ENCODE measurements at places on chromosomes 7 and 10. TPM values are rescaled to one million over a fixed set of nuclear protein-coding genes. Genes with fewer than 3 reads are reported as not detected.

- no peak for DNase-seq
Observed at GRCh38 chr10:96276831-96277230, 5.5 kb upstream of the BLNK start.

DNA sequence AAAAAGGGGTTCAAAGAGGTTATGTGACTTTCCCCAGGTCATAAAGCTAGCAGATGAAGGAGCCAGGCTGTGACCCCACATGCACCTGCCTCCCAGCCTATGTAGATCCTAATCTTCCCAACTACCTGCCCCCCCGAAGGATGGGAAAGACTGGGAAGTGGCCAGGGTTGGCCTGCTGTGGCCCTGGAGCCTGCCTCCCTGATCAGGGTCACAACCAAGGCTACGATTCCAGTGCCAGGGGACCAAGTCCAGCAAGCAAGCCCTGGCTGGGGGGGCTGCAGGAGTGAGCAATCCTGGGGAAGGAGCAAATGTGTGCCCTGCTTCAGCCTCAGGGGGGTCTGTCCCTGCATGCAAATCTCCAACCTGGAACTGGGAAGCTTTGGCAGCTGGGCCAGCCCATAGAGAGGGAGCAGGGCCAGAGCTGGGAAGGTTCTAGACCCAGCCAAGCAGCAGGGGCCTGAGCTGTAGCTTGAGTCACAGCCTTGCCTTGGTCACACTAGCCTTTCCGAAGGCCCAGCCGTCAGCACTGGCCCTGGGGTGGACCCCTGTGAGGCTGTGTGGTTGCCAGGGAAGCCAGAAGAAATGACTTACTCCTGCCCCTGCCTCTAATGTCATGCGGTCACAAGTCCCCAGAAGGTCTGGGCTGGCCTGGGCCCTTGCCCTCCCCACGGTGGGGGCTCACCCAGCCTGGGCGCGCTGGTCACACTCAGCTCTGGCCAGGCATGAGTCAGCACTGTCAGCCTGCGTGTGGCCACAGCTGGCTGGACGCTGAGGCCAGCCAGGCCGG is 96.4 kb upstream of the ZMIZ1 start:
- peak; percentile 67 for DNase-seq

The PRLHR gene
- total RNA-seq: not detected

The KIFBP gene
- total RNA-seq: 36.7 TPM

- no peak for DNase-seq
Observed at GRCh38 chr7:81244224-81244623, 325.4 kb upstream of the SEMA3C start.

GRCh38 chr7:71521506-71521905 is 389.6 kb downstream of the GALNT17 start:
- no peak for DNase-seq

- DNase-seq: no peak
Observed at GRCh38 chr10:49396666-49396999, 744 bp upstream of the DRGX start.

DNA sequence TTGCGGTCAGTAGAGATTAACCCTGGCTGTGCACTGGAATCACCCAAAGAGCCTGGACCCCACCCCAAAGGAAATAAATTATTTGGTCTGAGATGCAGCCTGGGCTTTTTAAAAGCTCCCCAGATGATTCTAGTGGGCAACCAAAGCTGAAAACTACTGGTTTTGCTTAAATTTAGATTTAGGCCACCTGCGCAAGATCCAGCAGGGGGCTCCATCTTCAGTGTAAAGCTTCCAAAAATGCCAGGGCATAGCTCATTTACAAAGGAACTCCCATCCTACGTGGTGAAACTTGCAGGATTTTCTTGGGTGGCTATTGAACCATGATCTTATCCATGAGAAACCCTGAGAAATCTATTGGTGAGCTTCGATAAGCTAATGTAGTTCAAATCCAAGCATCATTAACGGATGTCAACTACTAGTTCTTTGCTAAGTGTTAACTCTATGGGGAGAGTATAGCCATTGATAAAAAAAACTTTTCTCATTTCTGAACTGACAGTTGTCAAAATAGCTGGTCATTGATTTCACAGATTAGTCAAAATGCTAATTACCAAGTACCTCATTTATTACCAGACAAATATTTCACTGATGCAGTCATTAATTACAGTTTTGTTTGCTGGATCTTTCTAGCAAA is 315.3 kb downstream of the LHFPL3 start:
- DNase-seq: peak; percentile 3

DNA sequence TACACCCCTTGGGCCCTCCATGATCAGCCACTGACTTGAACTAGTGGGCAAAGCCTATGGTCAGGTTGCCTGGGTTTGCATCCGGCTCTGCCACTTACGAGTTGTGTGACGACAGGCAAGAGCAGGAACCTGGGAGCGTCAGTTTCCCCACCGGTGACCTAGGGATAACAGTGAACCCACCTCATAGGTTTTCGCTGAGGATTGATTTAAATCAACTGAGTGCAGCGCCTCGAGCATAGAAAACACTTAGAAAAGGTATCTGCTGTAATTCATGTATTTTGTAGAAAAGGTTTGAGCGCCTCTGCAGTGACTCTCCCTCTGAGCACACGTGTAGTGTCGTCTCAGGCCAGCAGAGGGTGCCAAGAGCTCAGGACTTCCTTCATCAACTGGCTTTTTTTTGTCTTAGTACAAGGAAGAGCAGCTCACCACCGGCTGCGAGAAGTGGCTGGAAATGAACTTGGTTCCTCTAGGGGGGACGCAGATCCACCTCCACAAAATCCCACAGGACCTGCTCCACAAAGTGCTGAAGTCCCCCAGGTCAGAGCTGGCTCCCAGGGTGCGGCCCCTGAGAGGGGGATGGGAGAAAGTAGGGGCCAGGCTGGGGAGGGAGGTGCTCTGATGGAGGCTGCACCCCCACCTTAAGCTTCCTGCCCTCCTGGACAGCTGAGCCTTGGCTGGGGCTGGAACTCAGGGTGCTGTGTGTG is 27.7 kb downstream of the BTBD16 start:
- DNase-seq: peak; percentile 61

DNA sequence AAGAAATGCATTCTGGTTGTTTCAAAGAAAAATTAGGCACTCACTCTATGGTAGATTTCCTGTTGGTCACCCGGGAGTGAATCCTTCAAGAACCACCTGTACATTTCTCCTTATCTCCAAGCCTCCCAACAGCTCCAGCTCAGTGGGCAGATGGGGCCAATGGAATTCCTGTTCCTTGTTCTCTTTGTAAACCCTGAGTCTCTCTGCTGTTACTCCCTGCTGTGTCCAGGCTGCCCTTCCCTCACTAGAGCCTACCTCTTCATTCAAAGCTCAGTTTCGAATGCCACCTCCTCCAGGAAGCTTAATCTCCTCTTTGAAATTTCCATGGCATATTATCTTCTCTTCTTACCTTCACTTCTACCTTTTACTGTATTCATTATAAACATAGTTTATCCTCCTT is 3.5 kb upstream of the BMPER start:
- DNase-seq: no peak

GRCh38 chr10:133139551-133140065 is 20.4 kb upstream of the KNDC1 start:
- DNase-seq: no peak

The FAM25G gene
- total RNA-seq: not detected

Measured in Calu3 (cell line).